OCI-LY7 (cell line): ENCODE measurements at places on chromosomes 2 and 18. TPM values are rescaled to one million over a fixed set of nuclear protein-coding genes. Genes with fewer than 3 reads are reported as not detected.
A peak's percentile ranks its signal among the peaks of the same experiment; 100 is the strongest.

DNA sequence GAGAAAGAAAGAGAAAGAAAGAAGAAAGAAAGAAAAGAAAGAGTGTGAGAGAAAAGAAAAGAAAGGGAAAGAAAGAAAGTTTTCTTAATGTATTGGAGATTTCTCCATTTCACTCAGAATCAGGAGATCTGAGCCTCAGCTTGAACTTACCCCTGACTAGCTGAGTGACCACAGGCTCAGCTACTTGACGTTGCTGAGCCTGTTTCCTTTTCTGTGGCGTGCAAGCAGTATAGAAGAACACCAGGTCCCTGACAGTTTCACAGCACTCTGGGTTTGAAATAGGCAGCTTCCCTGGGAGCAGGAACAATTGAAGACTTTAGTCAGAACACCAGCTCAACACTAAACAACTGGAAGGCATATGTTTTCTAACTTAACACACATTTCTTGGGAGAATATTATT is 44.7 kb downstream of the MARCO start:
- DNase-seq, result no peak

- DNase-seq, result peak; percentile 84
Measured at GRCh38 chr2:157443795-157444640, at the start of gene CYTIP. Gene CYTIP, minus strand, starts transcription at chr2:157444089. Its CDS starts 69 bp downstream, at chr2:157444020.

DNA sequence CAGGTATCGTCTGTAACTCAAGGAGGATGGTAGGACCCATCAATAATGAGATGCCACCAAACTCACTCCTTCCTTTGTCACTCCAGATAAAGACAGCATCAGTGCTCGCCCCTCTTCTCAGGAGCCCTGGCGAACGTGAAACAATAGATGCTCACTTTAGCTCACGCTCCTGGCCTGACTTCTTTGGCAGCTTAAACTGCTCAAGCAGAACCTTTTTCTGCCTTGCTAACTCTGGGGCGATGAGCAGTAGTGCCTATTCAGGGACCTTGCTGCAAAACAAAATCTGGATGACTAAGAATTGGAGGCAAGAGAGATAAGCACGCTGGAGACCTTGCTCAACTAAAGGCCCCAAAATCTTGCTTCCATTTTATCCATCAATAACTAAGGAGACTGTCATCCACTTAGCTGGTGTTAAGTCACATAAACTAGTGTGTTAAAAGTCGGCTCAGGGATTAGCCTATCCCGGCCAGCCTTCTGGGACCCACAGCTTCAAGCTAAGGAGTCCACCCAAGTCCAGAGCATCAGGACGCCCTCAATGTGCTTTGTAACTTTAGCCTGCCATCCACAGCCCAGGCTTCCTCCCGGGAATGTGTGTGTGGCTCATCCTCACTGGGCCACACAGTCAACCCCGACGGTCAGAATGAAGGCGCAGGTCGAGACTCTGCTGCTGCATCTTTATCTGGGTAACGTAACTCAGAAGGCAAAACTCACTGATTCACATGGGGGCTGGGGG is 38.9 kb downstream of the ZNF516 start:
- DNase-seq, result no peak

Gene CHST10
- total RNA-seq, result 13.5 and 15.0 TPM in 2 replicates

Gene TUBA3E
- total RNA-seq, result not detected in 2 replicates
